ENCODE measurements at places on chromosomes 12 and 14. TPM values are rescaled to one million over a fixed set of nuclear protein-coding genes. Genes with fewer than 3 reads are reported as not detected.

DNA sequence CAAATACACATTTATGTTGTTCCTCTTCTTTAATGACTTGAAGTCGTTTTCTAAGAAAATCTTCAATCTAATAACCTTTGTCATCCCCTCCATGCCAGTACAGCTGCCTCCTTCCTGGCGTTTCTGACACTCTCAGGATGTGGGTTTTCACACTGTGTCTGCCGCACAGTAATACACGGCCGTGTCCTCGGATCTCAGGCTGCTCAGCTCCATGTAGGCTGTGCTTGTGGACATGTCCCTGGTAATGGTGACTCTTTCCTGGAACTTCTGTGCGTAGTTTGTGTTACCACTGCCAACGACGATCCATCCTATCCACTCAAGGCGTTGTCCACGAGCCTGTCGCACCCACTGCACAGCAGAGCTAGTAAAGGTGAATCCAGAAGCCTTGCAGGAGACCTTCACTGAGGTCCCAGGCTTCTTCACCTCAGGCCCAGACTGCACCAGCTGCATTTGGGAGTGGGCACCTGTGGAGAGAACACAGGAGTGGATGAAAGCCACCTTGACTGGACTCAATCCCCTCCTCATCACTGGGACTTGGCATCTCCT is 1095.9 kb downstream of the TMEM121 start:
- no peak for DNase-seq

The WNT1 gene
- not detected for total RNA-seq

DNA sequence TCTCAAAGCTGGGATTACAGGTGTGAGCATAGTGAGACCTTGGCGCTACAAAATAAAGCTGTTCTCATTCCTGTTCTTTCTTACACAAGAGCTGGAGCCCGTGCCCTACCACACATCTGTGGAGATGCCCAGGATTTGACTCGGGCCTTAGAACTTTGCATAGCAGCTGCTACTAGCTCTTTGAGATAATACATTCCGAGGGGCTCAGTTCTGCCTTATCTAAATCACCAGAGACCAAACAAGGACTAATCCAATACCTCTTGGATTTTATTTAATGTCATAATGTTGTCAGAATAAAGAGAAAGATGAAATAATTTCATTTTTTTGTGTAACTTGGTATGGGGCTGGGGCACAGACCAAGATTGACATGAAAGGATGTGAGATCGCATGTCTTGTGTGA is 7.6 kb downstream of the PNP start:
- DNase-seq, result no peak

GRCh38 chr14:73428353-73428824 is 30.0 kb downstream of the NUMB start:
- DNase-seq, result peak; percentile 4

DNA sequence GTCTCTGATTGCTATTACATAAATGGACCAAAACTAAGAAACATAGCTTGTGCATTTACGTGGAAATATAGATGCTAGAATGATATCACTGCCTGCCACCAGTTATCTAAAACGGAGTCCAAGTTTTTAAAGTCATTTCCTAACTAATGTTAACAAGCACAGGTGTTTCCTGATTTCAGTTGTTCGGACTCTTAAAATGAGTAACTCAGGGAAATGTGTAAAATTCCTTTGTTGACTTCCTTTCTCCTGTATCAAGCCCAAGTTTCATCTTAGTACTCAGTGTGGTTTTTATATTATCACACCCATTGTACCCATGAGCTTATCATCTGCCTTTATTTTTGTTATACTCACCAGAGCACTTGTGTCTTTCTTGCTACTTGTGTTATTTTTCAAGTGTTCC is 13.2 kb upstream of the PRKCH start:
- DNase-seq, result peak; percentile 91

DNA sequence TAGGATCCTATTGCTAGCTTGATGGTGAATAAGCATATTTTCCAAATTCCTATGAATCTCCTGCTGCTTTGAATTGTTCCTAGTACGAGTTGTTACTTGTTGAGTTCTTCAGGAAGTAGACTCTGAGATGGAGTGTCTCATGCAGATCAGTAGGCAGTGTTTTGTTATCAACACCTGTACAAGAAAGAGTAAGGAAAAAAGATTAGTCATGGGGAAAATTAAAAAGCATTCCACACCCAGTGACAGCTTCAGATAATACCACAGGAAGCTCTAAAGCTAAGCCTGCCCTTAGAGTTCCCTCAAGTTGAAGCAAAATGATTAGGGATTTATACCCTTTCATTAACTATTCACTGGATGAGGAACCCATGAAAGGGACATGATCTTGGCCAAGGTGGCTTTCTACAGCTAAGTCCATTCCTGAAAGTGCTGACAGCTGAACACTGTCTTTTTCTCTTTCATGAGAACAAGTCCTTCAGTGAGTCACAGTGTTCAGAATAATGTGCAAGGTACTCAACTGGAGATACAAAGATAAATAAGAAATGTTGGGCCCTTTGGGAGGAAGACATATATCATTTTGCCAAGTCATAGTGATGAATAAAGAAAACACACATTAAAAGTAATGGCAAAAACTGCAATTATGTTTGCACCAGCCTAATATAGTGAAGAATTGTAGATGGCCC is 49.1 kb downstream of the CCER1 start:
- DNase-seq, result no peak

GRCh38 chr14:74881431-74882102 is at the start of gene DLST:
DLST (plus strand) TSS chr14:74881916; CDS start chr14:74881954, 38 bp downstream.
- DNase-seq, result peak; percentile 91

DNA sequence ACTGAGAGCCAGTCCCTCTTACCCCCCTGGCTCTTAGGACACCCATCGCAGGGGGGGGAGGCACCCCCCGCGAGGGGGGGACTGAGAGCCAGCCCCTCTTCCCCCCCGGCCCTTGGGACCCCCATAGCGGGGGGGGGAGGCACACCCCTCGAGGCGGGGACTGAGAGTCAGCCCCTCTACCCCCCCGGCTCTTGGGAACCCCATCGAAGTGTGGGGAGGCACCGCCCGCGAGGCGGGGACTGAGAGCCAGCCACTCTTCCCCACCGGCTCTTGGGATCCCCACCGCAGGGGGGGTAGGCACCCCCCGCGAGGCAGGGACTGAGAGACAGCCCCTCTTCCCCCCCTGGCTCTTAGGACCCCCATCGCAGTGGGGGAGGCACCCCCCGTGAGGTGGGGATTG is 48.8 kb downstream of the DDX11 start:
- DNase-seq, result no peak

GRCh38 chr12:12510141-12510540 is 52.5 kb downstream of the DUSP16 start:
- DNase-seq, result no peak

The CDCA3 gene
- 3.4 TPM for total RNA-seq

DNA sequence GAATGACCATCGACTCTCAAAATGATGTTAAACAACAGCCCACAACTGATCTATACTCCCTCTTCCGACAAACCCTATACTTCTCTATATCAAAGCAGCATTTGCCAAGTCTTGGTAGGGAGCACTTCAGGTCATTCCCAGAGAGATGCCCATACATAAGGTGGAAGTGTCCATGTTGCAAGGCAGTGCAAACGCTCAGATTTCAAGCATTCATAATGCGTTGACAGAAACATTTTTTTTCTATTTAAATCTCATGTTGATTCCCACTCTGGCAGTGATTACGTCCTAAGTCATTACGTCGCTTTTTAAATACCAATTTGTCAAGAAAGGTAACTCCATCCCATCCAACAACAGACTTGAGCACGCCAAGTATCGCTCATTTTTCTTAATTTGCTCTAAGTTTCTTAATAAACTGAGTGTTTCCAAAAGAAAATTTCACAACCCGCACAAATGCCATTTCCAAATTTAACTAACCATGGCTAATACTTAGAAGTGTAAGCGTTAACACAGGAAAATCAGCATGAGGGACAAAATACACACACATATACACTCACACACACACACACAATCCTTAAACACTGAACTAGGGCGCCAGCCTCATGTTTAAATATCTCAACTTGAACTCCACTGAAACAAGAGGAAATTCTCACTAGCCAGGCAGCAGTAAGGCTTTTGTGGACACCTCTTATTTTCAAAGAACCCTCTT is 1.1 kb downstream of the GXYLT1 start:
- DNase-seq, result peak; percentile 44

The PCED1B gene
- 0.20 TPM for total RNA-seq

The PLEKHH1 gene
- under 0.01 TPM for total RNA-seq

- no peak for DNase-seq
Measured at GRCh38 chr14:62138593-62138992, 376.4 kb downstream of the SNAPC1 start.

DNA sequence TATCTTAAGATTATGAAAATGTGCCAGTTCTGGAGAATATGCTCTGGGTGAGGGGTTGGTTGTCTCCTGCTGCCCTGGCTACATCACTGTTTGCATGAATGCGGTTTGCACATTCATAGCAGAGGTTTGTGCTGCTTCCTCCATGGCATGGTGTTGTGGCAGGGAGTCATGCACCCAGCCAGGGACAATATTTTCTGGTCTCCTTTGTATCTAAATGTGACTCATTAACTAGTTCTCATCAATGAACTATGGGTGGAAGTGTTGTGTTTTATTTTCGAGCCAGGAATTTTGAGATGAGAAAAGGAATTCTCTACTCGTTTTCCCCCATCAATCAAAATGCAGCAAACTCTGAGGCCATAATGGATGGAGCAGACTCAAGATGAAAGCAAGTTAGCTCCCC is 527.3 kb downstream of the SNAPC1 start:
- DNase-seq, result no peak

The CFAP73 gene
- not detected for total RNA-seq

GRCh38 chr14:75046275-75046674 is 5.0 kb downstream of the MLH3 start:
- DNase-seq, result no peak

- peak; percentile 87 for DNase-seq
Measured at GRCh38 chr12:3135522-3136461, 58.6 kb downstream of the TSPAN9 start.

DNA sequence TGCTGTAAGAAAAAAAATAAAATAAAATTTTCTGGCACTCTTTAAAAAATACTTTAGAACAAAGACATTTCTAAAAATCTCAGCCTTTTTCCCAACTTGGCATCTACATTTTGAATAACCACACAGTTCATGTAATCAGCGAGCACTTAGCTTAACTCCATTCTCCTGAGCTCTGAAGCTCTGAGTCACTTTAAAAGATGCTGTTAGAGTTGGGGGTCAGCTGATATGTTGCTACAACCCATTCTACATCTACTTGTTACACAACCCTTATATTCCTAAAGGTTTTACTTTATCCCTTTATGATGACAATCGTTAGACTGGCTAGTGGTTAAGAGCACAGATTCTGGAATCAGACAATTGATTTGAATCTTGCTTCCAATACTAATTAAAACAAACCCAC is 48.3 kb downstream of the SLC41A2 start:
- no peak for DNase-seq

GRCh38 chr12:12560587-12561370 is 1.9 kb downstream of the DUSP16 start:
- DNase-seq, result peak; percentile 57

DNA sequence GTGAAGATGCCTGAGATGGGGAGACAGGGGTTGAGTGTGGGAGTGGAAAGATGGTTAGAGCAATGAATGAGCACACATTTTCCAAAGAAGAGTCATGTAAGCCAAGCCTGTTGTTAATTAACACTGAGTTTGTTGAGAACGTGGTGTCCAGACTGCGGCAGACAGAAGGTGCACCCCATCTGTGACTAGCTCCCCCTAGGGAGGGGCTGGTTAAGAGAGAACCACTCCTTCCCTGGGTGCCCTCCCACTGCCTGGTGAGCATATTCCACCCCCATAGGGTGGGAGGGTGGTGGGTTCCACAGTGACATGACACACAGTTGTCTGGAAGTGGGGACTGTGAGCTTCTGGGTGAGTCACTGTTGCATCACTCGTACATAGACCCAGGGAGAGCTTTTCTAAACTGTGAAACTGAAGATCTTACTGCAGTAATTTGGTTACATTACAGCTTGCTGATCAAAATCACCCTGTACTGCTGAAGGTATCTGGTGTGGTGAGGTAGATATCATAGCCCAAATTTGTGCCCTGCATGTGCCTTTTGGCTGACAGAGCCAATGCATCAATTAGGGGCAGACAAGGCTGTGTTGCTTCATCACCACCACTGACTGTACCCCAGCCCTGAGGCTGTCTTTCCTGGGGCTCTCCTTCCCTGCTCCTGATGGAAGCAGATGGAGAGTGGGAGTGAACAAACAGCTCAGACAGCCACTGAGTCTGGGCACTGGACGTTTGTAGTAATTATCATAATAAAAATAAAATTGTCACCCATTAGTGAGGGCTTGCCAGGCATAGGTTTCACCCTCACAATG is 150.9 kb downstream of the EMP1 start:
- DNase-seq, result no peak

The SOX5 gene
- total RNA-seq, result not detected

DNA sequence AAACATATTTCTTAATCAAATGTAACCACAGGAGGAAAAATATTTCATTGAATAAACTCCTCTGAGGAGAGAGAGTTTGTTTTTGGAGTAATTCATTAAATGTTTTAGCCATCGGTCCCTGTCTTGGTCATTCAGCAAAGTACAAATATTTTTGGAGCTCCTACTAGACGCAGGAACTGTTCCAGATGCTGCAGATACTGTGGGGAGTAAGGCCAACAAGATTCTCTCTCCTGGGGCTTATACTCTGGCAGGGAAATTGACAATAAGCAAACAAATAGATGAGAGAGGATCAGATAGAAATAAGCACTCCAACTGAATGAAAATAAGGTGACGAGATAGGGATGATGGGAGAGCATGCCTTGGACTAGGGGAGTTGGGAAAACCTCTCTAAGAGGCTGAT is 264.1 kb downstream of the TTC8 start:
- no peak for DNase-seq

GRCh38 chr14:56131865-56132833 is 13.9 kb downstream of the PELI2 start:
- DNase-seq, result peak; percentile 15

The CD69 gene
- total RNA-seq, result 0.40 TPM

DNA sequence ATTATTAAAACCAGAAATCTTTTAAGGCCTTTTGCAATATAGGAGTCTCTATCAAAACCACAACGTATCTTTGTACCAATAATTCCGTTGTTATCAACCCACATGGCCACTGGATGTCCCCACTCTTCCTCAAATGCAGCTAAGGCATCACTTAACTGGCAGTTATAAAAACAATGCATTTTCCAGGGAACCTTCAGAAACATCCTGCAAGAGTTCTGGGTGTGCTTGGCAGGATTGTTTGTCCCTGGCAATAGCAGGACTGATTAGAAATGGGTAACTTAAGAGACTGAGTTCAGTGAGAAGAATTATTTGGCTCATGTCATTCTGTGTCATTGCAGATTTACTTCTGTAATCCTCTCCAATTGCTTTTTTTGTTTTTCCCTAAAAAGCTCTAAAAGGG is 112.0 kb downstream of the SLC15A5 start:
- peak; percentile 34 for DNase-seq

DNA sequence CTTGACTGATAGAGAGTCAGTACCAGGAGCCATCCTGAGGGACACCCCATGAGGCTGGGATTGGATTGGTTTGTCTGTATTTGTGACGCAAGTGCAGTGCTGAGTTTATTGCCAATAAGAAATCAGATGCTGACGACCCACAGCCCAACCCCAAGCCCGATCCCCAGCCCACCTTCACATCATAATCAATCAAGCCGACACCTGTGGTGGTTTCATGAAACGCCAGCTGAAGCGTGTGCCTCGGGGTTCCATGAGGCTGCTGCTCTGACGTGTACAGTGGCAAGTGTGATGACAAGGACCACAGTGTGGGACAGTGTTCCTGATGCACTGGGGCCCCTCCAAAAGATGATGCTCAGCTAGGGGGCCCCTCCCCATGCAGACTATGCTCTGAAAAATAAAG is 62.1 kb upstream of the C14orf180 start:
- DNase-seq, result no peak

- DNase-seq, result peak; percentile 58
Measured at GRCh38 chr12:38664661-38665269, 240.6 kb downstream of the CPNE8 start.

- DNase-seq, result no peak
Measured at GRCh38 chr12:4395818-4396217, 16.3 kb upstream of the FGF23 start.
